ENCODE measurements at places on chromosomes 6 and 20.

- no peak for DNase-seq
These were observed 20.7 kb upstream of the PHACTR3 start for GRCh38 chr20:59583428-59584277.

GRCh38 chr20:35431621-35432429, 6.2 kb downstream of the GDF5 start:
- no peak for DNase-seq

DNA sequence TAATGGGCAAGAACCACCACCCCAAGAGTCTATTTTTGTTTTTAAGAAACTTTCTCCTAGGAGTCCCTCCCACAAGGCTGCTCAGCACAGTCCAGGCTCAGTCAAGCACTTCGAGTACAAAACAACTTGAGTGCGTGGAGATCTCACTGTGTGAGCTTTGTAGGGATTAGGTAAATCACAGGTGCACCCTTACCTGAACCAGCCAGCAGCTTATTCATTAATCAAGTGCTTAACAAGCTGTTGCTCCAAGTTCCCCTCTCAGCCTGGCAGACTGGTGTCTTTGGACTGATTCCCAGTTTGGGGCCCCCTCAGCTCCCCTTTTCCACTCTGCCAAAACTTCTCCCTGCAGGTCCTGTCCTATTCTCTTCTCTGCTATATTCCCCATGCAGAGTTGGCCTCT, 133.1 kb downstream of the LY86 start:
- DNase-seq: no peak

- no peak for DNase-seq
These were observed 45.9 kb downstream of the CD164 start for GRCh38 chr6:109336221-109336961.

GRCh38 chr6:112470950-112471349, 123.8 kb downstream of the RFPL4B start:
- DNase-seq: no peak

DNA sequence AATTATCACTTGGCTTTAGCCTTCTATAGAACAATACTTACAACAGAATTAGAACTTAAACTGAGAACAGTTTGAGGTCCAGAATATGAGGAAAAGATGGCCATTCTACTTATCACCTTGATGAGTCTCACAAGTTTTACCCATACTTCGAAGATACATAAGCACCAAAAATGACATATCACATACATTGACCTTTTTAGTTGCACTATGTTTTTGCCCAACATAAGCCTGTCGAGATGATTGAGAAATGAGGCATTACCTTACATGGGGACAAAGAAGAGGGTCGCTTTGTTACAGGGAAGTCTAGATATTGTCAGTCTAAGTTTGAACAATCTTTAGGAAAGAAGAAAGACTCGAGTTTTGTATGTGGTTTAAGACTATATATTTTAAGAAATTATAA, 48.4 kb upstream of the MEI4 start:
- DNase-seq: no peak

DNA sequence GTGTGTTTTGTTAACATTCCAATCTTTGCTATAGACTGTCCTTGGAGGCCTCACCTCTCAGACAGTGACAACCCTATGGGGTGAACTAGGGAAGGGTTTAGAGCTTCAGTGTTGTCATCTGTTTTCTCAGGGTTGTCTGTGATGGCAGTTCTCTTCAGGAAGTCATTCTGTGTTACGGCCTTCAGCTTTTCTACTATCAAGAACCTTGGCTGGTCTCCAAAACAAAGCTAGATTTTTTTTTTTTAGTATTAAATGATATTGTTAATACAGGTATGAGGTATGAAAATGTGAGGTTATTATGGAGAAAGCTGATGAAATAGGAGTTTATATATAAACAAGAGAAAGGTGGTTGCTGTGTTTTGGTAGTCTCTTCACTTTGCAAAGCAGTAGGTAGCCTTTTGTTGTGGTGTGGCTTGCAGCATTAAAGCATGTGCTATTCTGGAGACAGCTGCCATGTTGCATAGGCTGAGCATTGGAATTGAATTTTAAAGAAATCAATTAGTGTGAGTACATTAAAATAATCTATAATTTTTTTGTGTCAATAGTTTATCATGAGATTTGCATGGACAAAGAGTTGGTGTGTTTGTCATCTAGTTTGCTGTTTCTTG, 162.6 kb downstream of the CARMIL1 start:
- DNase-seq: no peak

DNA sequence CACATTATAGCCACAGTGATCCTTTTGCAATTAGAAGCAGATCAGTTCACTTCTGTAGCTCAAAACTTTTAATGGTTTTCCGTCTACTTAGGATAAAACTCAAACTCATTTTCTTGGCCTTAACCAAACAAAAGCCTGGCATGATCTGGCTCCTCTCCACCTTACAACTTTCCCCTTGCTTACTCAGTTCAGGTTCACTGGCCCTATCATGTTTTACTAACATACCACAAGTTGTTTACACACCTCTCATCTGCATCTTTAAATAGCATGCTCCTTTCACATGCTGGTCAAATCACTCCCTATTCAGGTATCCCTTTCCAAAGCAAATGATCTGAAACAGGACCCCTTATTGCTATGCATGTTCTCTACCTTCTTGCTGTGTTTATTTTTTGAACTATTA, 191.4 kb upstream of the FAM83B start:
- no peak for DNase-seq

- no peak for DNase-seq
These were observed 53.7 kb downstream of the WDR27 start for GRCh38 chr6:169648092-169648491.

DNA sequence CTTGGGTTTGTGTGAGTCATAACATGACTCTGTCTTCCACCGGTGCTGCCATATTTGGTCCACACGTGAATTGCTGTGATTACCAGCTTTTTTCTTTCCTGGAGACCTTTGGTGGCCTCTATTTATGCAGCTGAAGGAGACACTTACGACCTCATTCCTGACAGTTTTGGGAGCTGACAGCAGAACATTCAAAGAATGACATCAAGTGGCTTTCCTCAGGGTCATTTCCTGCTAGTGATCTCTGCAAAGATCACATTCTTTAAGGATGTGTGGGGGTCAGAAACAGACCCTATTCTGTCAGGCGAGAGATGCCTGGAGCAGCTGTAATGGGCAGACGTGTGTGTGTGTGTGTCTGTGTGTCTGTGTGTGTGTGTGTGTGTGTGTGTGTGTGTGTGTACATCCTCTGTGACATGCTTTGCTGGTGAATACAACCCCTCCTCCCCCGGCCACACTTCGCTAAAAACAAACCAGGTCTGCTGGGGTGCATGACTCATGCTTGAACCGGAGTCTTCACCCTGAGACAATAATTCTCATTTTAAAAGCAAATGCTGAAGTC, 115.6 kb downstream of the TMEM170B start:
- DNase-seq: no peak

GRCh38 chr6:5053864-5054244, 31.3 kb upstream of the PPP1R3G start:
- no peak for DNase-seq

DNA sequence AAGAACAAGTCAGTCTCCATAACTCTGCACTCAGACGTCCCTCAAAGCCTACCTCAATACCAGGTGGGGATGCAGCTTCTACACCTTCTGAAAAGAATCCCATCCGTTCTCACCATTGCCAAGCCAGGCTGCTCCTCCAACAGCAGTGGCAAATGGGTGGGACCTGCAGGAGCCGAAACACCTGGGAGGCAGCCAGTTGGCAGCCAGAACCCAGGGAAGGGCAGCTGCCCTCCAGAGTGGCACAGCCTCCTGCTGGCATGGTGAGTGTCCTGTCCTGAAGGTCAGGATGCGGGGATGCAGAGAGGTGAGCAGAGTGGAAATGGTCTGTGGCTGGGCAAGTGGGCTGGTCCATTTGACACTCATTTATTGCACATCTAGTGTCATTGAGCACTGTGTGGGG, 210.6 kb upstream of the CDH4 start:
- DNase-seq: no peak

DNA sequence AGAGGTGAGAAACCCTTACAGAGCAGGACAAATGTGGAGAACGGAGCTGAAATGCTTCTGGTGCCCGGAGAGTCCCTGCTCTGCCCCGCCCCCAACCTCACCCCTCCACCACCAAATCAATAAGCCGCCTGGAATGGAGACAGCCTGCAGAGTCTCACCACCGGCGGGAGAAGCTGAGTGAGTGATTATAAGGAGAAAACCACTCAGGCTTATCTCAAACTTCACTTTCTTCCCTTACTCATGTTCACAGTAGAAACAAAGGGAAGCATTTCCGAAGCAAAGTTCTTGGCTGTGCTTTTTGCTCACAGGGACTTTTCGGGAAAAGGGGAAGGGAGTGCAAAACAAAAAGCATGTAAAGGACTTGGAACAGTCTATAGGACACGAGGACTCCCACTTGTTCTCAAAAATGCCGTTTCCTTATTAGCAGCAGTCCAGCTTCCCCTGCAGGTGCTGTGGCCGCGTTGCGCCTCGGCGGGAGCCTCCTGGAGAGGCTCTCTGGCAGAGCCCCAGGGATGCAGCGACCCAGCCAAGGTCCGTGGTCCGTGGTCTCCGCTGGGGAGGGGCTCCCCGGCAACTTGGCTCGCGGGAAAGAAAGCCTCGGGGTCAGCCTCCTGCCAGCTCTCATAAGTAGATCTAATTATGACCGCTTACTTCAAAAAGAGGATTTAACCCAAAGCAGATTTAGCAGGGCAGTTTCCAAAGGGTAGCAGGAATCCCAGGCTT, 64.8 kb upstream of the TMEM30A start:
- no peak for DNase-seq

DNA sequence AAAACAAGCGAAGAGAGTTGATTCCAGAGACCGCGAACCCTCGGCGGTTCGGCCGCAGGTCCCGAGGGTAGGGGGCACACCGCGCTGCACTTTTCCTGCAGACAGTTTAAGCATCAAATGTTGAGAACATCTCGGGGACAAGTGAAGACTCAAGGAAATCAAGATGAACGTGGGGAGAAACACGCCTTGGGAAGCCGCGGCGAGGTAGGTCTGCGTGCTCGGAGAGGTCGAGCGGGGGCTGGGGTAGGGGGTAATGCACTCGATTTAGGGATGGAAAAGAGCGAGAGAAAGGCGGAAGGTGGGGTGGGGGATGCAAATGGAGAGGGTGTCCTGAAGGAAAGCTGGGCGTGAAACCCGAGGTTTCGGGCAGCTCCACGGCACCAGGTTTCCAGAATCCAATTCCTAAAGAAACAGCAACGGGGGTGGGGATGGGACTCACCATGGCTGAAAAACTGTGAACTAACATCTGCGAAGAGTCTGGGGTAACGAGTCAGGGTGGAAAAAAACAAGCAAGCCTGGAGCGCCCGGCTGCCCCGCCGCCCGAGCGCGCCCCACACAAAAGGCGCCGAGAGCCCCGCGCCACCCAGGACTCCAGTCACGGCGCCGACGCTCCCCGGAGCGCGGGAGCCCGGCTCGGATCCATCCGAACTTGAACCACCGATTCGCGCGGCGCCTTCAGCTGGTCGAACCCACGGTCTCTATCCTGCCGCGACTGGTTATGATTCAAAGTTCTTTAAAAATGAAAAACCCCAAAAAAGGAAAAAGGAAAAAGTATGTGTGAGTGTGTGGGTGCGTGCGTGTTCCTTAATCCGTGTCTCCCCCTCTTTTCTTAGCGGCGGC, 3.5 kb downstream of the TFAP2A start:
- DNase-seq: no peak

DNA sequence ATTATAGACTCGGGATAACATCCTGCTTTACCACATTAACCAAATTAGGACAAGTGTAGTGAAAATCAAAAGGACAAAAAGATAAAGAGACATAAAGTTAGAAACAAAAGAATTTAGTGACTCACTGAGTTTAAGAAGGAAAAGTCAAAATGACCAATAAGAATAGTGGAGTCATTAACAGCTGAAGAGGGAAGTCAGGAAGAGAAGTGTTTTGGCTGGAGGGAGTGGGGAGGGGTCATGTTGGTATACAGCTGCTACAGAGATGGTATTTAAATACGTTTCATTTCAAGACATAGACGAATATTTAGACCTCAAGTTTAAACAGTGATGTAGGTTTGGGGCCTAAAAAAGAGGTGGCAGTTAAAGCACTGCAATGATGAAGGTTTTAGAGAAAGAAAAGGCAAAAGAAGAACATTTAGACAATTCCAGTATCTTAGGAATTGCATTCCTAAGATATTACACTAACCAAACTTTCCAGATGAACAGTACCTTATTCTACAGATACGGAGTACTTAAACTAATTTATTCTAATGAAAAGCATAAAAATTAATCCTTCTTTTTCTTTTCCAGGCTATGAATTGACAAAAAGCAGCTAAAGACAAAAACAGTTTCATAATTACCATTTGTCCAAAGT, 10.6 kb downstream of the FKBP5 start:
- DNase-seq: no peak

DNA sequence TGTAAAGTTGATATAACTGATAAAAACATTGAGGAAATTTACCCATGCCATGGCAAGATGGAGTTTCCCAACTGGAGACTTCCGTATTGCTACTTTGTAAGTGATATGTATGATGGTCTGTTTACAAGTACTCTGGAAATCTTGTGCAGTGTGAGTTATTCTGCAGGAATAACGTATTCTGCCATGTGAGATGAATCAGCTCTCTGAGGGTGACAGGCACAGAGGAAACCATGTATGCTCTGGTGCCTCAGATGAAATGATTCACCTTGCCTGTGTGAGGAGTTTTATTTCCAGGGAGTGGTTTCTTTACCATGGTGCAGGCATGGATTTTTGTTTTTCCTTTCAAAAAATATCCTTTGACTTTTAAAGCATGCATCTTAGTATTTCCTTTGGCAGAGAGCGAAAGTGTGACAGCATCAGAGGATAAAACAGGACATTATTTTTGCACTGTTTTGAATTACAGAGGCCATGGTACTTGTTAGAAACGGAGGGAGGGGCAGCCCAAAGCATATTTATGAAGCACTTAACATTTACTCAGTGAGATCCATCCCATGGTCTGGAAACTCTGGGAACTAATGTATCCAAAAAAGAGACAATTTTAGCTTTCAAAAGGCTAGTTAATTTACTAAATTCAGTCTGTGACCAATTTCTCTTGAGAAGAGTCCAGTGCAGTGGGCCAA, 36.0 kb upstream of the MTRF1L start:
- DNase-seq: no peak

GRCh38 chr6:54981276-54981609, 134.7 kb downstream of the FAM83B start:
- DNase-seq: no peak

DNA sequence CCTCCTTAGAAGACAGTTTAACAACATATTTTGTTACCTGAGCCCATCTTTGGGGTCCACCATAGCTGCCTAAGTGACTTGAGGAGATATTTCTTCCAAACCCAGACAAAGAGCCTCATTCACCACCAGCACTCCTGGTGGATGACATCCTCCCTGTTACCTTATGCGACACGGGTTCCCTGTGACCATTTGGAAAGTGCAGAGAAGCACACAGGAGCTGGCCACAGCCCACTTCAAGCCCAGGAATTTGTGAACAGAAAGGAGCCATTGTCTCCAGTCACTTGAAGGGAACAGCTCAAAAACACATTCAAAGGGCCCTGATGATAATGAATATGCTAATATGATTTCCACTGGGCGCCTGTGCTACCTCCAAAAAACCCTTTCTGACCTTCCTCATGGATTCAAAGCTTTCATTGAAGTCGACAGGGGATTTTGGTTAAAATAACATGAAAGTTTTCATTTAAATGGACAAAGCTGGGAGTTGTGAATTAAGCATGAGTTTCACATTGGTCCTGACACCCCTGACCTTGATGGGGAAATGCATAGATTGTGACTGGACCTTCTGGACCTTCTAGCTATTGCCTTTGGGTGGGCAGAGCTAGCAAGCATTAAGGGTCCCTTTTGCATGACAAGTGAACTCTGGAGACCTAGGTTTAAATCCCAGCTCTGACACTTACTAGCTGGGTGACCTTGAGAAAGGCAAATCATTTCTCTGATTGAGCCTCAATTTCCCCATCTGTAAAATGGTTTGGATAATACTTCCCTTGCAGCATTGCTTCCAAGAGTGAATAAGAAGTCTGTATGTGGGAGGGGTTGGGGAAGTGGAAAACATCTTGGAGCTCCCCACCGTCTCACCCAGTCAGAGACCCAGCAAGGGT, 83.3 kb upstream of the SIRPA start:
- no peak for DNase-seq

All from activated CD8-positive, alpha-beta memory T cell treated with anti-CD3 and anti-CD28 coated beads for 48 hours (primary cell).